Activated naive CD4-positive, alpha-beta T cell treated with anti-CD3 and anti-CD28 coated beads, Interleukin-2, amount 50 U/mL, for 16 hours (primary cell): ENCODE measurements at places on chromosomes 5 and 9.

GRCh38 chr5:175681045-175681967 lies 23.4 kb downstream of the HRH2 start:
- no peak for DNase-seq

GRCh38 chr9:63859475-63860215 lies 1425.4 kb downstream of the FOXD4L5 start:
- DNase-seq, result peak; percentile 33

- no peak for DNase-seq
These were observed 29.4 kb downstream of the RHOBTB3 start for GRCh38 chr5:95760273-95761191.

DNA sequence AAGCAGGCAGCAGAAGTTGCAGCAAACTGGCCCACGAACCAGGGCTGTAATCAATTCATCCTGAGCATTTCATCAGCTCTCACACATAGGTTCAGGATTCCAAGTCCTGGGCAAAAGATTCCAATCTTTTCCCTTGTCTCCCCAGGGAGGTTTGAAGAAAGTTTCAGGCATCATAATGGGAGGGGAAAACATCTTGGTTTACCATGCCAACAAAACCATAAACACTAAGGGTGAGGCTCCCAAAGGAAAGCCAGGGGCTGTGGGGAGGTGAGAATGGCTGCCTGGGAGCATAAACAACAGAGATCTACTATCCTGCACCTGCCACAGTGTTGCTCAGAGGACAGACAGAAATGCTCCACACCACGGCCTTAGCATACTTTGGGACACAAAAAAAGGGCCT lies 94.6 kb downstream of the SH3TC2 start:
- DNase-seq, result no peak

GRCh38 chr5:173707392-173707791 lies 90.9 kb upstream of the BOD1 start:
- DNase-seq, result no peak

DNA sequence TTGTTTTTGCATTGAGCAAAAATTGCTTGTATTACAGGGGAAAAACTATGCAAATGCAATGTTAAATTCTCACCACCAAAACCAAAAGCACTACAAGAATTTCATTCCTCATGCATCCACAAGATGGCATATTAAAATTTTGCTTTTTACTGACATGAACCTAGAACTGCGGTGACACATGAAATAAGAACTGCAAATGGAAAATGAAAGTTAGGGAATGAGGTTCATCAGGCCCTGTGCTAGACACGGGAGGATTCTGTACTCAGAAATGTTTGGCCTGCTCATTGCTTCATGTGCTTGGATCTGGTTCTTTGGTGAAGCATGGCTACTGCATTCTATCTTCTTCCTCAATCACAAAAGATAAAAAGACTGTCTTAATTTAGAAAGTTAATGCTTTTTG lies 9.1 kb upstream of the RFK start:
- DNase-seq, result no peak

DNA sequence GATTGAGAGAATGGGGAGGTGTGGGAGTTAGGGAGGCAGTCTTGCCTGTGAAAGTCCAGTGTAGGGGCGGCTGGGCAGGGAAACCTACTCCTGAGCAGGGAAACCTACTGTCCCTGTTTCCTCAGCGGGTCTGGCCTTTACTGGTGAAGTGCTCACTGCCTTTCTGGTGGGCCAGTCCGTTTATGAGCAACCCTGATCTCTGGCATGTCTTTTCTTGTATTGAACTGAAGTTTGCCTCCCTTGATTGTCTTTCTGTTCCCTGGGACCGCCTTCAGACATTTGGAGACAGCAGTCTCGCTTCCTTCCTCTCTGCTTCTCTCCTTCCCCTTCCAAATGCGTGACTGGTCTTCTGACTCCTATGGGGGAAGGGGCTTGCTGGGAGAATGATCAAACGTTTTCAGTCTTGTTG lies 2.9 kb downstream of the SNX18 start:
- no peak for DNase-seq

DNA sequence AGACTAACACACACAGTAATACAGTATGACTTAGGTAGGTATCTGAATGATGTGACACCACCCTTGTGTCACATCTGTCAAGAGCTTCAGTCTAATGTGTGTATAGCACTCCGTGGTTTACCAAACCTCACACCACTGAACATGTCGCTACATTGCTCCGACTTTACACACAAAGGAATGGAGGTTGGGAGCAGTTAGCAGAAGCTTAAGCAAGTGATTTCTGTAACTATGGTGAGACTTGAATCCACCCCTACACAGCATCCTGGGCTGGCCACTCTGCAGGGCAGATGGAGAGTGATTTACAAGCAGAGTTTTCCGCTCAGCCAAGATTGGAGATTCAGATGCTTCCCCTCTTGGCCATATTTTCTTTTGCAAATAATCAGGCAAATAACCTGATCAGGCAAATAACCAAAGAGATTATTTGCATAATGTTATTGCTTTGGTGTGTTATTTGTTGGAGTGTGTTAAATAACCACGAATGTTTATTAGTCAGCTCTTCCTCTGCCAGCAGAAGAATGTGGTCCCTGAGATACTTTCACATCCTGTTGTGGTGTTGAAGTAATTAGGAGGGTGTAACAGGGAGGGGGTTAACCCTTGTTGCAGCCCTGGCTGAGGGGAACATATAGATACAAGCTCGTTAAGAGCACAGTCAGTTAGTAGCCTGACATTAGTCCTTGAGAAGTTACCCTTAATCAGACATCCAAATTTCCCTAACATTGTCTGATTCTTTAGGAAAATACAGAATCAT lies 92.8 kb downstream of the SNX18 start:
- no peak for DNase-seq

DNA sequence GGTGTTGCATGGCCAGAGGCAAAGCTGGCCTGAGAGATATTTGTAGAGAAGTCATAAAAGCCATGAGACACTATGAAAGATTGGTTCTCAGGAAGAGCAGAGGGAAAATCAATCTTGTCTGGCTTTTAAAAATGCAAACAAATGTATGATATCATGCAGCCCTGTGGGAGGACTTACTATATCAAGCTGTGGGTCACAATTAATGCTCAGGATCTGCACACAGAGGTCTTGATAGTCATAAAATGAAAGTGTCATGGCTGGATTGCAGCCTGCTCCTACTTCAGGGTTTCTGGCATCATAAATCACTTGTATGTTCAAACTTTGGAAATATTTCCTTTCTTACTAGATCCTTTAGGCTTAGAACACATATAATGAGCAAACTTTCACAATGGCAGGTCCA lies 151.5 kb downstream of the SEMA6A start:
- DNase-seq, result no peak

GRCh38 chr9:113585555-113585954 lies 122.0 kb downstream of the RGS3 start:
- DNase-seq, result no peak

DNA sequence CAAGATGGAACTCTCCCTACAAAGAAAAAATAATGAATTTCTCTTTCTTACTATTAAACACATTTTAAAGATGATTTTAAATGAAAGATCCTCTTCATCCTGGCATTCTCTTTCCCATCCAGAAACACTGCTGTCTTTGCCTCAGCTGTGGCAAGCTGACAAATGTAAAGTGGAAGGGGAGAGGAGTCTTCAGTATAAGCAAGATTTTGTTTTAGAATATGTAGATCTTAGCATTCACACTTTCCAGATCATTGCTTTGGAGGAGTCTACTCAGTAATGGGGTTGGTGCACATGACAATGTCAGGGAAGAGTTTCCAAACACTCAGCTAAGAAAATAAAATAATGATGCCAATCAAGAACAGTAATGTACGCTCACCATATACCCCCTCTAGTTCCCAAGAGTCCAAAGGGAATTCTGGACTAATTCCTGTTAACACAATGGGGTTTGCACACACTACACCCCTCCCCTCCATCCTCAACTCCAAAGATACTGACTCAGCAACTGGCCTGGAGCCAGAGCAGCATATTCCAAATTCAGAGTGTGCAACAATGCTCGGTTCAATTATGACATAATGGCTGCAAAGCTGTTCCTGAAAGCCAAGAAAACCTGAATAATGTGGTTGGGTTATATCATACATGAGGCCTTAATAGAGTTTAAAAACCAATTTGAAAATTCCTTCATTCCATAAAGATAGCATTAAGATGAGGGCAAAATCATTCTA lies 4.6 kb downstream of the C5orf63 start:
- no peak for DNase-seq

GRCh38 chr5:6759983-6760382 lies 46.8 kb downstream of the TENT4A start:
- no peak for DNase-seq

DNA sequence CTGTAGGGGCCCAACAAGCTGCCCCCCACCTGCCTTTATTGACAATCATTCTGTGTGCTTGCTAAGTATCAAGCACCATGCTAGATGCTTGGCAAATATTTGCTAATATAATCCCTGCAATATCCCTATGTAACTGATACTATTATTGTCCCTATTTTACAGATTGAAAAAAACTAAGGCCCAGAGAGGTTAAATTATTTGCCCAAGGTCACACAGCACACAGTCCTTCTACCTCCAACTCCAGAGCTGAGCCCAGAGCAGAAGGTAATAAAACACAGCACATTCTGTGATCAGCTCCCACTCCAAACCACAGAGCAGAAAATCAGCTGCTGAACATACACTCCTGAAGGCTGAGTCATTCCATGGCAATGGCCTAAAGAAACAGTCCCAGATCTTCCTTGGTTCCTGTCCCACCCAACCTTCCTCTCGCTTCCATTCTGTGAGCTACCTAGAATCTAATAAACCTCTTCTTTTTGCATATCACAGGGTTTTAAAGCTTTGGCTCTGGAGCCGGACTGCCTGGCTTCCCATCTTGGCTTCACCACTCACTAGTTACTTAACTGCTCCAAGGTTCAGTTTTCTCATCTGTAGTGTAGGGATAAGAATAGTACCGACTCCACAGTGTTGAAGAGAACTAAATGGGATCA lies 66.7 kb upstream of the ADRA1B start:
- DNase-seq, result no peak

DNA sequence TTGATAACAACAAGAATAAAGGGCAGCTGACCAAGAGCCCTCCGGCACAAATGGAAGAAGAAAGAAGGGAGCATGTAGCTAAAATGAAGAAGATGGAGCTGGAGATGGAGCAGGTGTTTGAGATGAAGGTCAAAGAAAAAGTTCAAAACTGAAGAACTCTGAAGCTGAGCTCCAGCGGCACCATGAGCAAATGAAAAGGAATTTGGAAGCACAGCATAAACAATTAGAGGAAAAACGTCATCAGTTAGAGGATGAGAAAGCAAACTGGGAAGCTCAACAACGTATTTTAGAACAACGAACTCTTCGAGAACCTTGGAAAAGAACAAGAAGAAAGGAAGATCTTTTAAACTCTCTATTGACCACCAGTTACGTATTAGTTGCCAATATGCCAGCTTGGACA lies 100.9 kb downstream of the GABBR2 start:
- DNase-seq, result no peak

- DNase-seq, result no peak
These were observed 102.7 kb upstream of the CPEB4 start for GRCh38 chr5:173785400-173785799.

GRCh38 chr9:38025166-38025565 lies 43.9 kb downstream of the SHB start:
- no peak for DNase-seq

- DNase-seq, result no peak
These were observed 758.5 kb upstream of the CTNND2 start for GRCh38 chr5:12662545-12663314.

DNA sequence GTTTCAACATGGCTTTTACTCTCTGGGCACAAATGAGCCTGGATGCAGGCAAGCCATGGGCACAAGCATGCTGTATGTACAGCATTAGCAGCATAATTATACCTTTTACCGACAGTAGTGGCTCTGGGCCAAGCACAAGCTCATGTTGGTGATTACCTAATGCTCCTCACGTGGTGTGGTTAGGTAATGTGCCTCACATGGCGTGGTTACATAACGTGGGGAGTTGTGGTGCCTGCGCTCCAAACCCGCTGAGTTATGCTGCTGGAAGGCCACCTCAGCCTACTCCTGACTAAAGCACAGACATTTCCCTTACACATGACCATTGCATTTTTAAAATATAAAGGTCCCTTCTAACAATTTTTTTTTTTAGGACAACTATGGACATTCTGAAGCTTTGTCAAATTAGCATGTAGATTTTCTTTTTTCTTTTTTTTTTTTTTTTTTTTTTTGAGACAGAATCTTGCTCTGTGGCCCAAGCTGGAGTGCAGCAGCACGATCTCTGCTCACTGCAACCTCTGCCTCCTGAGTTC lies 794.0 kb downstream of the EFNA5 start:
- DNase-seq, result no peak

DNA sequence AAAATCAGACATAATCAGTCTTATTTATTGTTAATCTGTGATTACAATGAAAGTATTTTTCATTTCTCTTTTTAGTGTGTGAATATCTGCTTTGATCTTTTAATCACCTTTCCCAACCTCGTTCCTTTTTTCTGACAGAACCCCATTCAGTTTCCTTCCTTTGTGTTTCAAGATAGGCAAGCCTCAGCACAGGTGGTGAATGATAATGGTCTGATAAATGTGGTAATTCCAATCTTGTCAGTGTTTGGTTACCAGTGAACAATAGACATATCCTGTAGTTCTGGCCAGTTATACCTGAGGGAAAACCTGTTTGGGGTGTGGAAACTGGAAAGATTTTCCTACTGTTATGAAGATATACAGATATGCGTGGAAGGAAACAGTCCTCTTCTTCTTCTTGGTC lies 13.5 kb downstream of the STX17 start:
- no peak for DNase-seq

DNA sequence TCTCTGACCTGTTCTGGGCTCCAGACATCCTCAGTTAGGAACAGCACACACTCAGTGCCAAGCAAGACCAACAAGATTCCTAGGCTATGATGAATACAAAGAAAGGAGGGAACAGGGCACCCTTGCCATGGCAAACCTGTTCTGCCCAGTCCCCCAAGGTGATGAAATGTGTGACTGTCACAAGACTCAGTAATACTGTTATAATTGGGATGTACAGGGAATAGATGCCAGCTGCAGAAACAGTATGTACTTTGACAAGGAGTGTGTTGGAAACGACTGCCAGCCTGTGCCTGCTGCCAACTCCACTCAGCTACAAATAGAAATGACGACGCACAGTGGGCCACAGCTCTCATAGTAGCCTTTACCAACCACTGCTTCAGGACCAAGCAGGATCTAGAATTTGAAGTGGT lies 453.0 kb downstream of the EFNA5 start:
- DNase-seq, result no peak

- DNase-seq, result no peak
These were observed 3.0 kb upstream of the ITGA1 start for GRCh38 chr5:52784737-52785136.
